ENCODE measurements at places on chromosomes 1 and 21. TPM values are rescaled to one million over a fixed set of nuclear protein-coding genes. Genes with fewer than 3 reads are reported as not detected.

Gene NDUFV3
- 48.4 TPM for total RNA-seq

Gene MFSD2A
- 0.31 TPM for total RNA-seq

Gene GSTM1
- total RNA-seq, result not detected

Gene FHL3
- total RNA-seq, result 5.8 TPM

Gene NLRP3
- 6.1 TPM for total RNA-seq

Gene MEX3A
- 0.20 TPM for total RNA-seq

DNA sequence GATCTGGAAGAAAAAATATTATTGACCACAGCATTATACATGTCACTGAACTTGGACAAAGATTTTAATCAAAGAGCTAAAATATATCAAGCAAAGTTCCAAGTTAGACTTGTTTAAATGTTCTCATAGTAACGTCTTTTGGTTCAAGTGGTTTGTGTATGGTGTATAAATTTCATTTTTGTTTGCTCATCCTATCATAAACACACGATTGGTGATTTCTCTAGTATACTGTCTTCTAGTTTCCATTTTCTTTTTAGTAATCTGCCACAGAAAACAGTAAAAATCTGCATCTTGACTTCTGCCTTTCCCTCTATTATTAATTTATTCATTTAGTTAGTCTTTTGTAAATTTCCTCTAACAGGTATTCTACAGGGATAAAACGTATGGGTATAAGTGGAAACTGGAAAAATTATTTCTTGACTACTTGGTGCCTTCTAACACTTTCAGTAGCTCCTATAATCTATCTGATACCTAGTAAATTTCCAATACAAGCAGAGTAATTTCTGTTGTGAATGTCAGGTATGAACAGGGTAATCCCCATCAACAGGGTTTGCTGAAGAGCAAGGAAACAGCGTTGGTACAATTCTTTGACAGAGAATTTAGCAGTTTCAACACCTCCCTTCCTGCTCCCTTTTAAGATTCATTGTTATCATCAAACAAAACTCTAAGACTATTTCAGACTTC lies 268.0 kb downstream of the PTPRC start:
- H3K27me3 ChIP-seq, result no peaks in the 10 kb centered on the region
- H3K36me3 ChIP-seq, result no peaks in the 10 kb centered on the region
- no peak for DNase-seq
- H3K27ac ChIP-seq, result peak overlapping the region; percentile 4
- no peaks in the 10 kb centered on the region for H3K4me1 ChIP-seq

DNA sequence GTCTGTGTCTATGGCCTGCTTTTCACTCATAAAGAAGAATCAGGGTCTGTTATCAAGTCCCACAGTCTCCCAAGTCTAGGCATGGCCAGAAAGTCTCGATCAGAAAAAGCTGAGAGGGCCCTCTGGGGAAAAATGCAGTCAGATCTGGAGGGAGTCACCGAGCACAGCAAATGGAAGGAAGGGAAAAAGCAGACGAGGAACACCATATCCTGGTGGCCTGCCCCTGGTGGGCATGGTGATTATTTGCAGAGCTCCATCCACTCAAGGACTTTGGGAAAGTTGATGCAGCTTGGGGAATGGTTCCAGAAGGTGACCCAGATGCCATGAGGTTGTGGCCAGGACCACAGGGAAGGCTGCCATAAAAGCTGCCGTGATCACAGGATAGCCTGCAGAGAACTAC lies 189.1 kb downstream of the CLIC6 start:
- no peak for DNase-seq
- no peaks in the 10 kb centered on the region for H3K27me3 ChIP-seq
- H3K36me3 ChIP-seq, result no peaks in the 10 kb centered on the region
- H3K27ac ChIP-seq, result no peak overlapping the region

DNA sequence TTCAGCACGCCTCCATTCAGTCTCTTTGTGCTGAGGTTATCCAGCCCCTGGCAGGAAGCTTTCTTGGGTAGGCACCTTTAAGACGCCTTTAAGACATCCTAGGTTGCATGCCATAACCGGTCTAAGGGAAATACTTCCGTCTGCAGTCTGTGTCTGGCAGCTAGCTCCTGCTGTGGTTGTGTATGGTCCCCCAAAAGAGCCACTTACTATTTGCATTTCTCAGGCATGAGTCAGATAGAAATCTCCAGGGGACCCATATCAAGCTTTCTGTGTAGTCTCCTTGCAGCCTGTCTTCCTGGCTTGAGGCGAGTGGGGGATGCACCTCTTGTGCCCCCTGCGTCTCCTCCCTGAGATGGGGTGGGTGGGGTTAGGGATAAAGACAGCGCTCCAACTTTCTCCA lies 10.0 kb upstream of the RYR2 start:
- peaks cover 35% of the 10 kb centered on the region for H3K4me1 ChIP-seq
- no peak for DNase-seq
- H3K36me3 ChIP-seq, result no peaks in the 10 kb centered on the region
- H3K27me3 ChIP-seq, result no peaks in the 10 kb centered on the region
- peak overlapping the region; percentile 53 for H3K27ac ChIP-seq

DNA sequence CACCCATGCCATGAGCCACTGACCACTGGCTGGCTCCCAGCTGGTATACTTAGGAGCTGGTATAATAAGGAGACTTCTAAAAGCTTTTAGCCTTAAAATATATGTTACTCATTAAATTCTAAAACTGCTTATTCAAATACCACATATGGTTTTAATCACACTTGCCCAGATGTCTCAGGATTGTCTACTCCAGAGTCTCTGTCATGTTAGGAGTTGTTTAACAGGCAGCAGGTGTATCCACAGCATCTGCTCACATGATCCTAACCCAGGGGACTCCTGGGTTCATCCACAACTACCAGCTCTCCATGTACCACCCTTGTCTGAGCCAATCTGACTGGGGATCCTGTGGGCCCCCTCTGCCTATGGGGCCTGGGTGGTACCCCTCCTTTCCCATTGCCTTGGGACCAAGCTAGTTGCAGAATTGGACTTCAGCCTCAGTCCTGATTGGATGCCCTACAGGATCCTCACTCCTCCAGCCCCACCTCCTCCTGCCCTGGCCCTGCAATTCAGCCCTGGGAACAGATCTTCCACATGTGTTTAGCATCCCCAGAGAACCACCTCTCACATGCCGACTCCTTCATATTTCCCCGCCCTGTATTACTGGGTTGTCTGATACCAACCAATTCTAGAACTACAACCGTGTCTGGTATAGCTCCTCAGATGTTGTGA lies 61.3 kb downstream of the BCAR3 start:
- H3K27ac ChIP-seq, result no peak overlapping the region
- H3K27me3 ChIP-seq, result no peaks in the 10 kb centered on the region
- DNase-seq, result no peak
- peaks cover 75% of the 10 kb centered on the region for H3K4me1 ChIP-seq

GRCh38 chr1:30382496-30382895 lies 340.9 kb downstream of the MATN1 start:
- H3K4me1 ChIP-seq, result no peaks in the 10 kb centered on the region
- H3K36me3 ChIP-seq, result no peaks in the 10 kb centered on the region
- H3K27ac ChIP-seq, result no peak overlapping the region
- H3K27me3 ChIP-seq, result peaks cover 9% of the 10 kb centered on the region
- no peak for DNase-seq
